KBM-7 (cell line): ENCODE measurements at places on chromosomes 12 and 14.

DNA sequence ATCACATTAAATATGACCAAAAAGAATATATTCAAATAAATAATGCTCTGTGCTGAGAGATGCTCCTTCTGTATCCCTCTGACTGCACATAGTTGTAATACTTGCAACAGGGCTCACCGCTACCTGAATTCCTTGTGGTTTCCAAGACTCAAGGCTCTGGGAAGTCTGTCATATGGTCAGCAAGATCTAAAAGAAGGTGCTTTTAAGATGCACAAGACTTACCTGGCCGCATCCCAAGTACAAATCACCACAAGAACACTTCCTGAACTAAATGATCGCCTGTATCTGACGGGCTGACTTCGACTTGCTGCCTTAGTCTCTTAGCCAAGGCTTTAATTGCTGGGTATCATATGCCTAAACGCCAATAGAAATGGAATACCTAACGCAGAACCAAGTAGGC lies 67.2 kb downstream of the HECTD4 start:
- DNase-seq, result no peak

DNA sequence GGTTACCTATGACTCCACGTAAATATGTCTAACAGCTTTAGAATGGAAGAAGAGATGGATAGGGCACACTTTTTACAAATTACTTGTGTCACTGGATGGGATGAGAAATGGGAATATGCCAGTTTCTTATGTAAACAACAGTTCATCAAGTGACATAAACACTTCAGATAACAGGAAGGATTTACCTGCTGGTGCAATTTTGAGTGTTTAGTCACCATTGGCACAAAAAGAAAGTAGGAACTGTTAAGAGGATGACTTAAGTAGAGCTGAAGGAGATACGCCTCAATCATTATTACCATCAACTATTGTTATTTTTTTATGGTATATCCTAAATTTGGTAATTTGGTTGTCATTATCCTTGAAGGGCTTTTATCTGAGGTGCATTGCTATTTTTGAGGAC lies 83.2 kb downstream of the RMST start:
- DNase-seq, result no peak

- peak; percentile 78 for DNase-seq
These were observed 1.1 kb downstream of the C14orf93 start for GRCh38 chr14:23008831-23009230.

DNA sequence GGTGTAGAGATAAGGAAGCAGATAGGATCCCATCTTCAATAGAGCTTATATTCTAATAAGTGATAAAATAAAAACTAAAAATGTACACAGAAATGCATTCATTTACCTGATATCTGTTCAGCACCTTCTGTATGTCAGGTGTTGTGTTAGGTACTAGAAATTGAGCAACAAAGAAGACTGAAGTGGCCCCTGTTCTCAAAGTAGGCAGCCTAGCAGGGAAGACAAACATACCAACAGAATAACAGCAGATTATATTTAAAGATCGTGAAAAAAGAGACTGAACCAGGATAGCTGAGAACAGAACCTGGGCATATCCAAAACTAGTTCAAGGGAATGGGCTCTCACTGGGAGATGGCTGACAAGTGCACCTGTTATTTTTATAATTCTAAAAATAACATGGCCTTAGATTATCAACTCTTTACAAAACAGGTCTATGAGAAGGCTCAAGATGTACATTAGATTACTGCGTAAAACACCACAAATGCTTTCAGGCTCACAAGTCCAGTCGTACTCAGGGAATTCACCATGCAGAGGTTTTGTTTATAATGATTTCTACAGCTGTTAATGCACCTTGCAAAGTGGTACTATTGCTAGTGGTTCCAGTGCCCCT lies 16.4 kb downstream of the ANO6 start:
- DNase-seq, result no peak

GRCh38 chr12:1837541-1838204 lies 17.3 kb downstream of the LRTM2 start:
- no peak for DNase-seq

GRCh38 chr12:115444346-115444745 lies 760.4 kb upstream of the TBX3 start:
- no peak for DNase-seq

DNA sequence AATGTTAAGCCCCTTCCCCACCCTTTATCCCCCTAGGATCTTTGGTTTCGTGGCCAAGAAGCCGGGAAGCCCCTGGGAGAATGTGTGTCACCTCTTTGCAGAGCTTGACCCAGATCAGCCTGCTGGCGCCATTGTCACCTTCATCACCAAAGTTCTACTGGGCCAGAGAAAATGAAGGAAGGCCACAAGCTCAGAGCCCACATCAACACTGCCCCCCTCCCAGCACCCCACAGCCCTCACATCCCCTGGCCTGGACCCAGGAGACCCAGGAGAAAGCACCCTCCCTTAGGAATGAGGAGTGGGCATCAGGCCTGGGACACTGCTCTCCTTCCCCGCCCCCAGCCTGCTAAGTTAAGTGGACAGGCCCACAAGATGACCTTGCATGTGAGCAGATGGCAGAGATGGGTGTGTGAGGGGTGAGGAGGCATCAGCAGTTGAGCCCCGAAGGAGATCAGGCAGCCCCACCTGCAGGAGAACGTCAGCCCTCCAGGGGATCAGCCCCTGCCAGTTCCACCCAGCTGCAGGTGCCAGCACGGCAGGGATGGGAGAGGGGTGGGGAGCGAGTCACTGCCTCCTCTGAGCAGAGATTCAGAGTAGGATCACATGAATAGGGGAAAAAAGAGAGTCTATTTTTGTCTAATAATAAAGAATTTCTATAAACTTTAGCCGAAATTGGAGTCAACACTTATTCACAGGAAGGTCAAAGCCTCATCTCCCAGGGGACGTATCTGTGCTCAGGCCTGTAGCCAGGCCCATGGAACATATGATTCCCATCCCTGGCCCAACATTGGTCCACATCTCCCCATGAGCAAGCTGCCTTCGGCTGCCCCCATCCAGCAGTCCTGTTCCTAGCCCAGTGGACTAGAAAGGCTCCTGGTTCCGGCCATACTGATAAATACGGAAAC lies 14.1 kb downstream of the TNS2 start:
- no peak for DNase-seq

- peak; percentile 19 for DNase-seq
These were observed 351.0 kb downstream of the NAV3 start for GRCh38 chr12:78181544-78182162.

- DNase-seq, result no peak
These were observed 414.1 kb downstream of the KCNH5 start for GRCh38 chr14:62631176-62631575.

GRCh38 chr14:104086661-104087461 lies 1.4 kb downstream of the ASPG start:
- DNase-seq, result no peak

GRCh38 chr14:100775831-100776591 lies 49.3 kb downstream of the DLK1 start:
- DNase-seq, result no peak

DNA sequence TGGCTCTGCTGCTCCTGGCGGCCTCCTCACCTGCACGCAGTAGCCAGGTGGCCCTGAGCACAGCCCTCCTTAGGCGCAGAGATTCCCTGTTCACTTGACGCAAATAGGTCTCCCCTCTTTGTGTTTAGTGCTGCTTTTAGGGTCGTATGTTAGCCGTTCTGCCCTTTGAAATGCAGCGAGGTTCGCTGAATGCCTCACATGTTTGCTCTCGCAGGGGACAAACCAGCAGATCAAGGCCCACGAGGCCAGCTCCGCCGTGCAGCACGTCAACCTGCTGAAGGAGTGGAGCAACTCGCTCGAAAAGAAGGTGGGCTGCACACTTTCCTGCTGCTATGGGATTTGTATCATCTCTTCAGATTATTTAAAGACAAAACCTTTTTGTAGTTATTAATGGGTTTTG lies 31.4 kb upstream of the AMN start:
- DNase-seq, result no peak

GRCh38 chr14:48325486-48325885 lies 650.1 kb upstream of the MDGA2 start:
- DNase-seq, result no peak

DNA sequence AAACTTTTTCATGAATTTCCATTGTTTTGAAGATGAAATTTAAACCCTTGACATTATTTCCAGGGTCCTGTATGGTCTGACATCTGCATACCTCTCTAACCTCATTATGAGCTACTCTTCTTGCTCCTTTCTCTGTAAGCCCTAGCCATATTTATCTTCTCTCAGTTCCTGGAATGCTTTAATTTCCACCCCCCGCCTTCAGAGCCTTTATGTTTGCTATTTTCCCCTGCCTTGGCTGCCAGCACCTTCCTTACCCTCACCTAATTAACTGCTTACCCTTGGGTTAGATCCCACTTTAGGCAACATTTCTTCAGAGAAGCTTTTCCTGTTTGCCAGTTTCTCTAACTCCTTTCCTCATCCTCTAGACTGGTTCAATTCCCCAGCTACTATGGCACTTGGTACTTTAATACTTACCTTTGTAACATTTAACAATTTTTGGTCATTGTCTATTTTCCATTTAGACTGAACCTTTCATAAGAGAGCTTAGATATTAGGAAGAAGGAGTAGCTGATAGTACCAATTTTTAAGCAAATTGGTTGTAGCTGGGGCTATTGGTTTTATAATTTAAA lies 6.0 kb downstream of the STYX start:
- DNase-seq, result no peak

- no peak for DNase-seq
These were observed 22.3 kb downstream of the SNW1 start for GRCh38 chr14:77738559-77739250.

GRCh38 chr12:110373962-110374611 lies 29.4 kb downstream of the ANAPC7 start:
- DNase-seq, result no peak

GRCh38 chr14:34684578-34684977 lies 29.8 kb downstream of the CFL2 start:
- DNase-seq, result no peak

GRCh38 chr14:59251811-59252771 lies 63.6 kb downstream of the DAAM1 start:
- no peak for DNase-seq

DNA sequence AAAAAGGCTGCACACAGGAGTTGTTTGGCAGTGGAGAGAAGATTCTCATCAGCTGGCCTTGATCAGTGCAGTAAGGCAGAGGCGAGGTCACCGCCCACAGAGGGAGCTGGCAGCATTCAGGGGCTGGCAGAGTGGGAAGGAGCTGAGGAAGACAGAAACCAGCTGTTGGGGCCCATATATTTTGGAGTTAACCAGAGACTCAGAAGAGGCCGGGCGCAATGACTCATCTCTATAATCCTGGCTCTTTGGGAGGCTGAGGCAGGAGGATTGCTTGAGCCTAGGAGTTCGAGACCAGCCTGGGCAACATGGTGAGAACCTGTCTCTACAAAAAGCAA lies 17.7 kb downstream of the SMCO2 start:
- peak; percentile 44 for DNase-seq

DNA sequence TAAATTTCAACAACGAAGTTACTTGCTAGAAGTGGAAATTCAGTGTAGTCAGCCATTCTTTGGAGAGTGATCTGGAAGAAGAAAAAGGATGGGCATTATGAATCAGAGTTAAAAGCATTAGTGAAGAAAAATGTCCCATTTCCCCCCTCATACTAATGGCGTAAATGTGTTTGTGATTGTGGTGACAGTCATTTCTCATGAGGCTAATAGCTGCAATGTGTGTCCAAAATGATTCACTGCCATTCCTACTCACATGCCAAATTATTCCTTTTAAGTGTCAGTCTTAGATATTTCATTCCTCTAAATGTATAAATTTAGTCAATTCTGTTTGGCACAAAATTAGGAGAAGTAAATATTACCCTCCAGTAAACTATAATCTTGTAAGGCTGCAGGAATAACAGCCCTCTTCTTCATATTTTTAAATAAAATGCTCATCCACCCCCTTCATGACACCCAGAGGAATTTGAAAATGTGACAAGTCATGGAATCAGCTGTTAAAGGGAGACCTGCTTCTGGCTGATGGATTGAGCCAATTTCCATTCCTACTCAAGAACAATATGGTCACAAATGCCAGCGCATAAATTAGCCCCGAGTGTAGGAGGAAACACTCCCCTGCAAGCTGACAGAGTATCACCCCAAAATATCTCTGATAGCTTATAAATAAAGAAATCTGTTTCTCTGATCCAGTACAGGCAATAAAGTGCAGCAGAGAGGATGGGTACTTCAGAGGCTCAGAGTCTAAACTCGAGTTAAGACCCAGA lies 912.3 kb upstream of the SEL1L start:
- no peak for DNase-seq

DNA sequence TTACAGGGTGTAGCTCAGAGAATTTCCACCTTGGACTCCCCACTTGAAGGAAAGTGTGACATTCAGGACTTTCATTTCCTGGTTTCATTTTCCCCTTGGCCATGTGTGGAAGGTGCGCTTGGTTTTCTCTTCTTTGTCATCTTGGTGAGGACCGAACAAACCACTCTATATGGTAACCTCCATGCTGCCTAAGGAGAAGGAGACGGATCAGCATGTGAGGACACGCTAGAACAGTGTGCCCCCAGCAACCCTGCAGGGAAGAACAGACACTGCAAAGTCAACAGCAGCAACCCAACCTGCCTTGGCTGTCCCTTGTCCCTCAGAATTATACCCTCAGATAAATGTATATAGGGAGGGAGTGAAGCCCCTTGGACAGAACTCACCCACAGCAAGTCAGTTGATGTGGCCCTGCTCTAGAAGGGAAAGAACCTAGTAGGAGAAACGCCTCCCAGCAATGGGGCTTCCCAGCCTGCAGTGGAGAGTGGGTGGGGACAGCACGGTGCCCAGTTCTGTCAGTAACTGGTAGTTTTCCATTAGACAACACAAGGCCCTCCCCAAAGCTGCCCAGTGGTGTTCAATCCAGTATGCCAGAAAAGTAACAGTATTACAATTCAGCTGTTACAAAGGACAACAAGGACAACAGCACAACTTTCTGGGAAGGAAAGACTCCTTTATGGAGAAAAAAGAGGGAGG lies 18.9 kb upstream of the COCH start:
- DNase-seq, result no peak
